Astrocyte (in vitro differentiated cells and primary cell): ENCODE measurements at places on chromosomes 16 and 17. TPM values are rescaled to one million over a fixed set of nuclear protein-coding genes. Genes with fewer than 3 reads are reported as not detected.

CYB5B gene
- total RNA-seq = 127 and 149 TPM in 2 replicates

TP53TG3D gene
- total RNA-seq = not detected in 2 replicates

PRKCB gene
- total RNA-seq = 2.1 and 2.5 TPM in 2 replicates

TP53TG3 gene
- total RNA-seq = not detected in 2 replicates

TMC7 gene
- total RNA-seq = 4.7 and 6.7 TPM in 2 replicates

NUP88 gene
- 43.3 and 46.6 TPM in 2 replicates for total RNA-seq

MGAT5B gene
- 5.1 and 6.3 TPM in 2 replicates for total RNA-seq
